Keratinocyte (primary cell): ENCODE measurements at places on chromosomes 11 and 22.

GRCh38 chr22:28857288-28857687 lies 26.1 kb upstream of the ZNRF3 start:
- no peaks in the 10 kb centered on the region for H3K4me1 ChIP-seq
- no peaks in the 10 kb centered on the region for H3K27me3 ChIP-seq
- H3K27ac ChIP-seq, result no peak overlapping the region
- no peak for DNase-seq

- no peaks in the 10 kb centered on the region for H3K36me3 ChIP-seq
- H3K4me1 ChIP-seq, result no peaks in the 10 kb centered on the region
These were observed 865.0 kb downstream of the JRKL start for GRCh38 chr11:97254790-97255189.

DNA sequence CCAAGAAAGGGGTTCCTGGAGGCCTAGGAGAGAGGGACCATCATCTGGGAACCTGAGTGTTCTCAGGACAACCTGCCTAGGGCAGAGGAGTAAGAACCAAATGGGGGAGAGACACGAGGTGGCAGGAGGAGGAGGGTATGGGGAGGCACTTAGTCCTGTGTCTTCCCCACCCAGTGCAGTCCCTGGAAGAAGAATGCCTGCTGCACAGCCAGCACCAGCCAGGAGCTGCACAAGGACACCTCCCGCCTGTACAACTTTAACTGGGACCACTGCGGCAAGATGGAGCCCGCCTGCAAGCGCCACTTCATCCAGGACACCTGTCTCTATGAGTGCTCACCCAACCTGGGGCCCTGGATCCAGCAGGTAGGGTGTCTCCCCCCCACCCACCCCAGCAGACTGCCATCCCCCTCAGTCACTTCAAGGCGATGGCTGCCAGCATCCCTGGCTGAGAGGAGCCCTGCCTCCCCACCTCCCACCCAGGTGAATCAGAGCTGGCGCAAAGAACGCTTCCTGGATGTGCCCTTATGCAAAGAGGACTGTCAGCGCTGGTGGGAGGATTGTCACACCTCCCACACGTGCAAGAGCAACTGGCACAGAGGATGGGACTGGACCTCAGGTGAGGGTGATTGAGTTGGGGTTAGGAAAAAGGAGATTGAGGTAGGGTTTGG lies 3.7 kb upstream of the INPPL1 start:
- no peak overlapping the region for H3K4me3 ChIP-seq
- peaks cover 11% of the 10 kb centered on the region for H3K27me3 ChIP-seq
- DNase-seq, result no peak
- no peak overlapping the region for H3K27ac ChIP-seq

DNA sequence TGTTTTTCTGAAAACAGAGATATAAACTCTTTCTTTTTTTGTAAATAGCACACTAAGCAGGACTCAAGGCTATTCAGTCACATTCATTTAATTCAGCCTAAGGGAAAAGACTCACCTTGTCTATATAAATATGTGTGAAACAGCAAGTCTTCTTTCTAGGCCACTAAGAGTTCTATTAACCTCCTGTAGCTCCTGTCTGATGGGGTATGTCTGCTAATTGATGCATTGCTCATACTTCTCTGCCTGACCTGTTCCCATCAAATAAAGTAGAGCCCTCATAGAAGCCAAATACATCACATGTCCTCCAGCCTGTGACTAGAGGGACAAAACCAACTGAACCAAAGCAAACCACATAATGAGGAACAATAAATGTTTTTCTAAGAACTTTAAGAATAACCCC lies 68.2 kb downstream of the MSANTD4 start:
- no peaks in the 10 kb centered on the region for H3K4me1 ChIP-seq
- no peaks in the 10 kb centered on the region for H3K27me3 ChIP-seq
- H3K4me3 ChIP-seq, result no peak overlapping the region
- DNase-seq, result no peak
- no peaks in the 10 kb centered on the region for H3K36me3 ChIP-seq

- H3K27ac ChIP-seq, result no peak overlapping the region
- no peaks in the 10 kb centered on the region for H3K27me3 ChIP-seq
- H3K36me3 ChIP-seq, result peaks cover 48% of the 10 kb centered on the region
- DNase-seq, result no peak
- H3K4me1 ChIP-seq, result peaks cover 10% of the 10 kb centered on the region
- H3K4me3 ChIP-seq, result no peak overlapping the region
These were observed 16.8 kb downstream of the DGCR8 start for GRCh38 chr22:20096574-20097420.

- DNase-seq, result no peak
- H3K4me3 ChIP-seq, result no peak overlapping the region
- peaks cover 20% of the 10 kb centered on the region for H3K4me1 ChIP-seq
- no peak overlapping the region for H3K27ac ChIP-seq
- H3K36me3 ChIP-seq, result no peaks in the 10 kb centered on the region
These were observed 27.2 kb downstream of the SHANK3 start for GRCh38 chr22:50699756-50700386.

DNA sequence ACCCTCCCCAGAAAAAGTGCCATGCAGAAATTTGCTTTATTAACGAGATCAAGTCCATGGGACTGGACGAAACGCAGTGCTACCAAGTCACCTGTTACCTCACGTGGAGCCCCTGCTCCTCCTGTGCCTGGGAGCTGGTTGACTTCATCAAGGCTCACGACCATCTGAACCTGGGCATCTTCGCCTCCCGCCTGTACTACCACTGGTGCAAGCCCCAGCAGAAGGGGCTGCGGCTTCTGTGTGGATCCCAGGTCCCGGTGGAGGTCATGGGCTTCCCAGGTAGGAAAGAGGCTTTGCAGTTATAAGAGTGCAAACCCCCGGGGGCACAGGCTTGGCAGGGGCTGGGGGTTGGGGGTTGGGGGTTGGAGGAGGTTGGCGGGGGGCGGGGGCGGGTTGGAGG lies 4.2 kb downstream of the APOBEC3H start:
- no peaks in the 10 kb centered on the region for H3K36me3 ChIP-seq
- H3K4me1 ChIP-seq, result peaks cover 21% of the 10 kb centered on the region
- H3K27ac ChIP-seq, result no peak overlapping the region
- H3K27me3 ChIP-seq, result no peaks in the 10 kb centered on the region
- no peak for DNase-seq
- H3K4me3 ChIP-seq, result no peak overlapping the region

DNA sequence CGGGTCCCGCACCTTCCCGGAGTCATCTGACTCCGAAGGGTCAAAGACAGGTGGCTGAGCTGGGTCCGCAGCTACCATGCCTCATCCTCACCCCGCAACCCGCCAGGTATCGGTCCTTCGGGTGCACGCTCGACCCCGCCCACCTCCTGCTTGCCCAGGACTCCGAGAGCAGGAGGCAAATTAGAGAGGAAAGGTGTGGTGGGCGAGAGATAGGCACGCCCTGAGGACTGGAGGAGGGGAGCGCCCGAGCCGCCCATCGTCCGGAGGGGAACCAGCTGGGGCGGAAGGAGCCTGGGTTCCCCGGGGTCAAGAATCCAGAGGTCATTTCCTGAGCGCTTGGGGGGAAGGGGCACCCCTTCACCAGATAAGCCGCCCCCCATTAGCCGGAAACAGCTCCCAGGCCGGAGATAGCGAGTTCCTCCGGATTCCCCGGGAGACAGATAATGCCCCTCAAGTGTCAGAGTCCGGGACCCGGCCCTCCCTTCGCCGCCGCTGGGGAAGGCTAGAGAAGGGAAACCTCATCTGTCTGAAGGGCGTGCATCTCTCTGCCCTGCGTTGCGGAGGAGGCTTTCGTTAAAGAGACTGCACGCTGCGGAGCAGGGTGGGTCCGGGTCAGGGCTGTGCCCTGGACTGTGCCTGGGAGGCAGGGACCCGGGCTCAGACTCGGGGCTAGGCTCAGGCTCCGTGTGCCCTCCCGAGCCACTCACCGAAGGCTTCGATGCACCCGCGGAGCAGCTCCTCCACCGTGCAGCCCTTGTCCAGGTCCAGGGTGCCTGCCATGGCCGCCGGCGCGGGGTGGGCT lies 1.7 kb downstream of the RASGRP2 start:
- no peak overlapping the region for H3K27ac ChIP-seq
- no peaks in the 10 kb centered on the region for H3K36me3 ChIP-seq
- DNase-seq, result no peak
- H3K27me3 ChIP-seq, result peaks cover 74% of the 10 kb centered on the region

DNA sequence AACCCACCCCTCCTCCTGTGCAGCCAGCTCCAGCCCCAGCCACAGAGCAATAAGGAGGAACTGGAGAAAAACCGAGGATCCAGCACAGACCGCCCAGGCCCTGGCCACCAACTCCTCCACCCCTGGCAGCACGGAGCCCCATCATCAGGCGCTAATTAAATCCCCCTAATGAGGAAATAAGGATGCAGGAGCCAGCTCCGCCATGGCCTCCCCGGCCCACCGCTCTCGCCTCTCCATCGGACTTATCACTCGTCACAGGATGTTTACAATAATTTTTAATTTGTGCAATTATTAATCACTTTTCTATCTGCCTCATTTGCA lies 42.6 kb downstream of the BUD13 start:
- DNase-seq, result no peak
- no peaks in the 10 kb centered on the region for H3K36me3 ChIP-seq
- H3K4me3 ChIP-seq, result no peak overlapping the region
- peaks cover 38% of the 10 kb centered on the region for H3K27me3 ChIP-seq
- no peaks in the 10 kb centered on the region for H3K4me1 ChIP-seq

DNA sequence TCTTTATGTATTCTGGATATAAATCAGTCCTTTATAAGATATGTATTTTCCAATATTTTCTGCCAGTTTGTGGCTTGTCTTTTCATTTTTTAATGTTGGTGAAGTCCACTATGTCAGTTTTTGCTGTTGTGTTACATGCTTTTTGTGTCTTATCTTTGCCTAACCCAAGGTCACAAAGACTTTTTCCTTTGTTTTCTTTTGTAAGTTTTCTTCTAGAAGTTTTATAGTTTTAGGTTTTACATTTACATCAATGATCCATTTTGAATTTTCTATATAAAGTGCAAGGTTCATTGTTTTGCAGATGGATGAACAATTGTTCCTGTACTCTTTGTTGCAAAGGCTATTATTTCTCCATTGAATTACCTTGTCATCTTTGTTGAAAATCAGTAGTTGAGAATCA lies 69.3 kb downstream of the UVRAG start:
- H3K27me3 ChIP-seq, result no peaks in the 10 kb centered on the region
- H3K4me1 ChIP-seq, result no peaks in the 10 kb centered on the region
- no peak overlapping the region for H3K27ac ChIP-seq
- DNase-seq, result no peak
- H3K36me3 ChIP-seq, result peaks cover 1% of the 10 kb centered on the region

DNA sequence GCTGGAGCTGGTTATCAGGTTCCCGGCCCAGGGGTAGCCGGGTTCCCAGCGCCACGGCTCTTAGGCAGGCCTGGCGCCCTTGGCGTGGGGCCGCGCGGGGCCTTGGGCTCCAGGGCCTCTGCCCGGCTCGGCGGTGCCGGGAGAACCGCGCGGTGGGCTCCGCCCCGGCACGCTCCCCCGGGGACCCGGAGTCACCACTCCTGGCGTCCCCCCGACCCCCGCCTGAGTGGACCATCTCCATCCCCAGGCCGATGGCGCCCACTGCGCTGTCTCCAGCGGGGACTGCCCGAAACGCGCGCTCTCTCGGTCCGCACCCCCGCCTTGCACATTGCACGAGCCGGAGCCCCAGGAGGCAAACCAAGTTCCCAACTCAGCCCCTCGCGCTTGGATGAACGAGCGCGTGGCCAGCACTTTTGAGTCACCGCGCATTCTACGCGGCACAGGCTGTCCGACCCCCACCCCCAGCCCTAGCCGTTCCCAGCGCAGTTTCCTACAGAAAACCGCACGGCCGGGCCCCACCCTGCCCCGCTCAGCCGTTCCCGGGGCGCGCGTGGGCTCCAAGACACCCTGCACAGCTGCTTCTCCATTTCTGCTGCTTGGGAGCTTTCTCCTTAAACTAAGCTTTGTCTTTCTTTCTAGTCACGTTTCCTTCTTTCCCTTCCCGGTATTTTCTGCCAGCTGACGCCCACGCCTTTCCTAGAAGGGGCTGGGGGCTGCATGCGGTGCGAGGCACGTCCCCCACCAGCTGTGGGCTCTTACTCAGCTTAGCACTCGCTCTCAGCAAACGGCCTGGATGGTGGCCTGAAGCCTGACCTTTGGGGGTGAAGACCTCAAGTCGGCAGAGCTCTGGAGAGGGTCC lies 650 bp upstream of the CHID1 start:
- H3K27me3 ChIP-seq, result no peaks in the 10 kb centered on the region
- no peak for DNase-seq
- H3K4me3 ChIP-seq, result peak overlapping the region; percentile 67
- H3K27ac ChIP-seq, result peak overlapping the region; percentile 40
- H3K36me3 ChIP-seq, result no peaks in the 10 kb centered on the region

GRCh38 chr11:71103266-71103665 lies 149.1 kb downstream of the SHANK2 start:
- H3K4me1 ChIP-seq, result no peaks in the 10 kb centered on the region
- no peaks in the 10 kb centered on the region for H3K36me3 ChIP-seq
- DNase-seq, result no peak
- no peak overlapping the region for H3K27ac ChIP-seq
- no peak overlapping the region for H3K4me3 ChIP-seq

DNA sequence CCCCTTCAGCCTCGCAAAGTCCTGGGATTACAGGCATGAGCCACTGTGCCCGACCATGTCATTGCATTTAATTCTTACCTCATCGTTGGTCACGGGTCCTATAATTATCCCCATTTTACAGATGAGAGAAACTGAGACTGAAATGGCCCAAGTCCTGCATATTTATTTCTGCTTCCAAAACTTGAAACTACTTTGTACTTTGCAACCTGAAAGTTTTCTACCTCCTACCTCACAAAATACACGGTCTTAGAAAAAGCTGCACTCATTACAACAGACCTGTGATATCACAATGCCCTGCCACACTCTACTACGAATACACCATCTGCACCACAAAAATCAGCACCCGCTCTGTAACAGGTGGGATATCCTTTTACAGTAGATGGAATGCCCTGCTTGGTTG lies 189.1 kb downstream of the ADAMTS15 start:
- H3K4me1 ChIP-seq, result peaks cover 48% of the 10 kb centered on the region
- H3K4me3 ChIP-seq, result no peak overlapping the region

DNA sequence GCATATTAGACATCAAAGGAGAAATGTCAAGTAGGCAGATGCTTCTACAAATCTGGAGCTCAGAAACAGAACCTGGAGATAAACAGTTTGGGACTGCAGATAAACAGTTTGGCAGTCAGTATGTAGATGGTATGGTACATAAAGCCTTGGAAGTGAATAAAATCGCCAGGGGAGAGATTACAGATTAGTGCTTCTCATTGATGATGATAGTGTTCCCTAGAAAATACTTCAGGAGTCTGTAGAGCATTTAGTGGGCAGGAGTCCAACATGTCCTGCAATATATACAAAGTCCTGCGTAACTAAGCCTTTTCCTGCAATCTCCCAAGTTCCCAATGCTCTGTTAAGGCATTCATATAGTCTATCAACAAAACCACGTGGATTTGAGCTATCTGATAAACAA lies 35.2 kb downstream of the NARS2 start:
- H3K36me3 ChIP-seq, result no peaks in the 10 kb centered on the region
- H3K4me1 ChIP-seq, result no peaks in the 10 kb centered on the region
- H3K27me3 ChIP-seq, result no peaks in the 10 kb centered on the region
